ENCODE measurements at places on chromosomes 2 and 18.

DNA sequence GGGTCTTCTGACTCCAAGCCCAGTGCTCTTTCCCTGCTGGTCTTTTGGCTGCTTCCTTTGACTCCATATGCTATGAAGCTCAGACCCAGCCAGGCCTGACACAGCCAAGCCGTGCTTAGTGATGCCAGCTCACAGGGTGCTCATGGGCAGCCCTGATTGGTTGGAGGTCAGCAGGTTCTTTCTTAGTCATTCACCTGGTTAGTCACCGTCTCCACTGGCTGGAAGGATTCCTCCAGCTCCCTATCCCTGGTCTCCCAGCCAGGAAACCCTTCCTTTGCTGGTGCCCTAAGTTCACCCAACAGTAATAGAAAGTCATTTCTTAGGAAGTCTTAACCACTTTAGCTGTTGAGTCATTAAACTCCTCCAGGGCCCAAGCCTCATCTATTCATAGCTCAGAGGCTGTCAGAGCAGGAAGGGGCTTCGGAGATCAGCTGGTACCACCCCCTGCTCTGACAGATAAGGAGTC is 3.9 kb downstream of the KCNK3 start:
- no peak for DNase-seq

- DNase-seq, result no peak
These were observed 45.9 kb downstream of the PNO1 start for GRCh38 chr2:68203587-68203986.

- DNase-seq, result no peak
These were observed 124.8 kb downstream of the KLHL29 start for GRCh38 chr2:23509596-23510292.

DNA sequence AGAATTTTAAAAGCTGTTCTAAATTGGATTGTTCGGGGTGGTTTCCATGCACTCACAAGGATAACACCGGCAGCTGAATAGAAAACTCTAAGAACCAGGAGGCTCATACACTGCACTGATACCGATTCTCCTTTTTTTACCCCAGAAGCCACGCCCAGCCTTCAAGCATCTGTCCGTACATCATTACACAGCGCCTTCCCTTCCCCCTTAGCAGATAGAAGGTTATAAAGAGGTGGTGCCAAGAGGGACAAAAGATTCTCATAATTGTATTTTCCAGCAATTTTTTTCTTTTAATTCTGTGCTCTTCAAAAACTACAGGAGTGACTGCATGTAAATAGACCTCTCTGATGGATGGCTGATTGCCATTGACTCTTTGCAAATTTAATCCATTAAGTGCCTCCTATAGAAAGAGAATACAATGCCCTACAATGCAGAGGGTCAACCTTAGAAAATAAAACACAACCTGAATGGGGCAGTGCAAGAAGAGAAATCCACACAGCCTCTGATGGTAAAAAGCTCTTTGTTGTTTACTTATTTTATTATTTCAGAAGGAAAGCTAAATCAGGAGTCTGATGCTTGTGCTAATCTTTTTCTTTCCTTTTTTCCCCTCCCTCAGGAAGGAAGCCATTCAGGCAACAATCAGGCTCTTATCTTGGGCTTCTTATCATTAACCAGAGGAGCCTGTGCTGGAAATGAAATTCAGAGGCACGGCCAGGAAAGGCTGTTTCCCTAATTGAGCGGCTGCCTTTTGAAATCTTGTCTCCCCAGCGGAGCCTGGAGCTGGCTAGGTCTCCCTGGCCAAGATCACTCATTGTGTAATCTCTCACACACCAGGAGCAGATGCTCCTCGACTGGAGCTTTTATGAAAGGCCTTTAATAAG is 198.9 kb upstream of the NABP1 start:
- no peak for DNase-seq

DNA sequence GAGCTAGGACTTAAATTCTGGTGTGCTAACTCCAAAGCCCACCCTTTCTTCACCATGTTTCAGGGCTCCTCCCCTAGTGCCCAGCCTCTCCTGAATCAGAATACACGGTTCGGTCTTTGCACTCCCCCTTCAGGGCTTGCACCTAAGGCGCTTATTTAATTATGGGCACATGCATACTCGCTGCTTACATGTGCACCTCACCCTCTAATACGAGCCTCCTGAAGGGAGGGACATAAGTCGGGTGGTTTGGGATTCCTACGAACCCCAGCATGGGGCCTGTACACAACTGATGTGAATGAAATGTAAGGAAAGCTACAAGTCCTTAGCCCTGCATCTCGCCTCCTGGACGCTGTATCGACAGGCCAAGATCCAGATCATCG is 435 bp downstream of the IFT172 start:
- no peak for DNase-seq

DNA sequence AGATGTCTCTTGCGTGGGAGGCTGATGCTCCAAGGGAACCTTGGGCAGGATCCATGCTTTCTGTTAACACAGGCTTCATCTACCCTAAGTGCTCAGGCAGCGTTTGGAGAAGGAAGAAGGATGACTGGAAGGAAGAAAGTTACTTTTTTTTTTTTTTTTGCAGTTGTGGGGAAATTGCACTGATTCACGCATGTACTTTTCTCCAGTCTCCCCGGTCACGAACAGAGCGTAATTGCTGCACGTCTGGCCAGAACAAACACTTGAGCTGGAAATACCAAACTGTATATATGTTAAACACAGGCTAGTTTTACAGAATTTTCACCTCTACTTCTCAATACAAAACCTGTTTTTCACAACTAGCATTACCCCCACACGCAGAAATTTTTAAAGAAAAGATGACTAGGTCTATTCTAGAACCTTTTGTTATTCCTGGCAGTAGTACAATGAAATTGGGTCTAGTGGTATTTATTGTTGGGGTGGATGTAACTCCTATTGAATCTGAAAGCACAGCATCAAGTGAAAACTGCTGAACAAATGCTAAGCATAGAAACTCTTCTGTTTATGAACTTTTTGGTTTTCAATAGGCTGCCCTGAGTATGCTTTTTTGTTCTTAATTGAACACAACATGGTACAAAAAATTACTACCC is 9.3 kb upstream of the SCYGR5 start:
- DNase-seq, result no peak

DNA sequence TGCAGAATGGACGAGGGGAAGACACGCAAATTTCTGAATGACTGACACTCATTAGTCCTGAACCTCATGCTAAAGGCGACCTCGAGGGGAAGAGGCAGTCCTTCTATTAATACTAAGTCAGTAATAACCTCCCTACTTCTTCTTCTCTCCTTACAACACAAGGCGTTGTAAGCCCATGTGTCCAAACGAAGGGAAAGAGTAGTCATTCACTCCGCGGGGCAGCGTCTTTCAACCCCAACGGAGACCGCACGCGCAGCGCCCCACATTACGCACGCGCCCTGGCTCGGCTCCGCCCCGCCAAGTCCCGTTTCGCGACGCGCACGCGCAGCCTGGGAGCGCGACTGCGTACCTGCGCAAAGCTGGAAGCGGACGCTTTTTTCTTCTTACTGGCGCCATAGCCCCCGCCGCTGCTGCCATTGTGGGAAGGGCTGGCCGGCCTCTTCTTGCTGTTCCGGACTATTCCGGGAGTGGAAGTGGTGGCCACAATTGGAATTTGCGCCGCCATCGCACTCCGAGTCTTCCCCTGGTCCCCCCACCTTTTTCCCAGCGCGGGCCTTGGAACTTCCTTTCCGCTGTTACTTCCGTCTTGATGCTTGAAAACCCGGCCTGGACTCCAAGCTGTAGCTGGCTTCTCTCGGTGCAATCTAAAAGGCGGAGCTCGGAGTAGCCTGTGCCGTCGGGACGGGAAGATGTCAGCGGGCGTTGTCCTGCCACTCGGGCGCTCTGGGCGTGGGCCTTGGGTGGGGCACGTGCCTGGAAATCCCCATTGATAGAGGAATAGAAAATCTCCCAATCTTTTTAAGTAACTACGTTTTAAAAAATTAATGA is at the start of gene INO80C:
Gene INO80C (minus strand): TSS at position 591 of the 828 bp plus-strand sequence. CDS start 86 bp downstream, at position 505.
- DNase-seq, result peak; percentile 85

DNA sequence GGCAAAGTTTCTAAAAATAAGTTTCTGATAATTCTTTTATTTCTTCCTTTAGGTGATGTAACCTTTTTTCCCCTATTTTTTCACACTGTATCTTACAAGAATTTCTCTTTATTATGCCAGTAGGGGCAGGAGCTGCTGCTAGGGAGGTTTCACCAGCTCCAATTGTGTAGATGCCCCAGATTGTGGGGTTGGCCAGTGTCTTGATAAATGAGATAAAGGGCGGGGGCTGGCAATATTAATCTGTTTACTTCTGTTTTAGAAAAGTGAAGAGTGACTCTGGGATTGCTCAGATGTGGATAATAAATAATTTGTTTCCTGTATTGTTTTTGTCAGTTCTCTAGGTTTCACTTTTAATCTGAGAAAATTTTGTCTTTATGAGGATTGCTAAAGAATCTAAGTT is 190.4 kb downstream of the MC4R start:
- no peak for DNase-seq

DNA sequence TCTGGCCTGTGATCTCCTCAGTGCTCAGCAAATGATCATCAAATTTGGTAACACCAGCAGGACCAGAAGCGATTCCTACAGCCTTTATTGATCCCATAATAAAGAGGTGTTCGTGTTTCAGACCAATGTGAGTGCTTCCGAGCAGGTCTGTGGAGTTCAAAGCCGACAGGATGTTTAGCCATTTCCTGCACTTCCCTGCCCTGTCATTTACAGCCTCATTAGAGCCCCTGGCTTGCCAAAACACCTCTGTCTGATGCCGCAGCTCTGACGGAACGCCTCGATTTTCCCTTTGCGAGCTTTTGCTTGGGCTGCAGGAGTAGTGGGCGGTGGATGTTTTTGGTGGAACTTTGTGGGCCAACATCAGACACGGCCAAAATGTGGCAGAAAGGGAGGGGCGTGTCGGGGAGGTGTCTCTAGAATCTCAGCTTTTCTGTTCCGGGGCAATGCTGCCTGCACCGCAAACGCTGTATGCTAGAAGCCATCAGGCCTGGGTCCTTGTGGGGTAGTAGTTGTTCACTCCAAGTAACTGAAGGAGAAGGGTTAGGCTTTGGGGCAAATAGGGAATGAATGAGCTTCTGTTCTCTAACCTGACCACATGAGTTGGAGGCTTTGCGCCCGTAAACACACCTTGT is 26.1 kb upstream of the INHBB start:
- no peak for DNase-seq

GRCh38 chr2:229160984-229161383 is 110.1 kb downstream of the PID1 start:
- no peak for DNase-seq

GRCh38 chr2:218272531-218273212 is 2.4 kb downstream of the PNKD start:
- no peak for DNase-seq

- DNase-seq, result no peak
These were observed 294.1 kb downstream of the BCL2 start for GRCh38 chr18:63025251-63026090.

DNA sequence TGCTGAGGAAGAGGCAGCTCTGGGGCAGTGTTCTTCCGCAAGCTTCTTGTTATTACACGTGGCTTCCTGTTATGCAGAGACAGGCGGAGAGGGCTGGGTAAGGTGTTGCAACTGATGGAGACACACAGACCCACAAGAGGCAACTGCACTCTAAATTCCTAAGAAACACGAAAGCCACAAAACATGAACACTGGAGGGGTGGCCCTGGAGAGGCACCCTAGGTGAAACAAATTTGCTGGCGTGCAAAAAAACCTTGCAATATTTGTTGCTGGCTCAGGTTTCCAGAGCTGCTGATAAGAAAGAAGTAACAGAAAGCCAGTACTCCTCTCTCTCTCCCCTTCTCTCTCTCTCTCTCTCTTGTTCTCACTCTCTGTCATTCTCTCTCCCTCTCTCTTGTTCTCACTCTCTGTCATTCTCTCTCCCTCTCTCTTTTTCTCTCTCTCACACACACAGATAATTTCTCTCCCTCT is 31.8 kb downstream of the ARHGAP25 start:
- DNase-seq, result no peak

- no peak for DNase-seq
These were observed 20.3 kb upstream of the ASXL3 start for GRCh38 chr18:33557706-33558105.

GRCh38 chr2:39468579-39469451 is 31.7 kb upstream of the MAP4K3 start:
- no peak for DNase-seq

GRCh38 chr18:10322004-10322403 is 132.4 kb upstream of the APCDD1 start:
- DNase-seq, result no peak

DNA sequence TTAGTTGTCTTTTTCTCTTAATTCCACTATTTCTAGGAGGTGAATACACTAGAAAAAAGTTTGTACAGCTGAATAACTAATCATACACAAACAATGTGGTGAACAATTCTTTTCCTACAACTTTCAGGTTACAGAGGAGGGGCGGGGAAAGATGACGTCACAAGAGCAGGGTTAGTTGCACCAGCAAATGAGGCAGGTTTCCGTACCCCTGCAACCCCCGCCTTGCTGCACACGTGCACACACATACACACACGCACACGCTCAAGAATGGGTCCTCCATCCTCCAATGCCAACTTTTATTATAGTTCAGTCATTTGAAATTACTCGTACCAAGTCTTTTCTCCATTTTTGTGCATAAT is 122.8 kb downstream of the ARL4C start:
- no peak for DNase-seq

DNA sequence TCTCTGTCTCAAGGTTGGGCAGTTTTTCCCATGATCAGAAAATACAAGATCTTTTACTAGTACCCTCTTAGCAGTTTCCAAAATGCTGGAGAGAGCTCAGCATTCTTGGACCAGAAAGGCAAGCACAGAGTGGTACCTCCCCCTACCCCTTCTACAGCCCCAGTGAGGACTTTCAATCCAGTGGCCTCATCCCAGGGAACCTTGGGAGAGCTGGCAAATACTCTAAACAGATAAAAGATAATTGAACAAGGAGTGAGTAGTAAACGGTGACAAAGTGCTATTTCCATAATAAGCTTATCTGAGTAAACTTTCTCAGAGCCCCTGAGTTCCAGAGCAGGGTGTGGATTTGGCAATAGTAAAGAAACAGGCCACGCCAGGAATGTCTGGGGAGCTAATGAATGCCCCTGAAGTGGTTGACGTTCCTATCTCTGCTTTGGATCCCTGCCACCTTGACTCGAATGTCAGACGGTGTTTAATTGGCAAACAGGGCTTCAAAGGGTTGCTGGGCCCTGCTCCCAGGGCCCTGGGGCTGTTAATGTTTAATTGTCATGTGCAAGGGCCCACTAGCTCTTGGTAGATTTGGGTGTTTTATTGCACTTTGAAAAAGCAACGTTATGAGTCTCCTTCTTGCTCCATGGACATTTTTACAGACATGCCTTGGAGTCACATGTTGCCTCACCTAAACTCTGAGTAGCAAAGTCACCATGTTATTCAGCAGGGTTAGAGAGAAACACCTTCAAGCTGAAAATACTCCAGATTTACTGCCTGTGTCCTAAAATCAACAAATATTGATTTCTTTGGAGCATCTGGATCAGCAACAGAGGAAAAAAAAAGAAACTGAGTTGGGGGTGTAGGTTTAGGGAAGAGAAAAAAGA is 239.9 kb downstream of the CYRIA start:
- DNase-seq, result no peak

GRCh38 chr2:46874236-46874929 is 41.2 kb downstream of the MCFD2 start:
- no peak for DNase-seq

DNA sequence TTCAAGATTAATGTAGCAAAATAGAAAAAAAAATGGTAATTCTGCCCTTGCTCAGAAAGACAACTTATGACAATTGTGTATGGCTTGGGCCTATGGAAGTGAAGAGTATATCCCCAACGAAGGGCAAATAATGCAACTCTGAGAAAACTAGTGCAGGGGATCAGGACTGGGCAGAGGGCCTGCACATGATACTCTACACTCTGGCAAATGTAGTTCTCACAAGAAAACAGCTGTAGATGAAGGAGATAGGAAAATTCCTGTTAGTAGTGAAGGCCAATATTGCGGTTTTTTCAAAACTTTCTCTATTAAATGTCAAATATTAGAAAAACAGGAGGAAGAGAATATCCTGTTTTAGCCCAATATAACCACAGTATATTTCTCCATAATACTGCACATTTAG is 77.8 kb downstream of the SCN9A start:
- no peak for DNase-seq

All from NCI-H1417 treated with DMSO at 0.1 percent for 48 hours (cell line).